ENCODE measurements at places on chromosomes 6 and 20. TPM values are rescaled to one million over a fixed set of nuclear protein-coding genes. Genes with fewer than 3 reads are reported as not detected.

Gene LTB
- total RNA-seq = not detected

Gene NCOA6
- total RNA-seq = 76.0 TPM

DNA sequence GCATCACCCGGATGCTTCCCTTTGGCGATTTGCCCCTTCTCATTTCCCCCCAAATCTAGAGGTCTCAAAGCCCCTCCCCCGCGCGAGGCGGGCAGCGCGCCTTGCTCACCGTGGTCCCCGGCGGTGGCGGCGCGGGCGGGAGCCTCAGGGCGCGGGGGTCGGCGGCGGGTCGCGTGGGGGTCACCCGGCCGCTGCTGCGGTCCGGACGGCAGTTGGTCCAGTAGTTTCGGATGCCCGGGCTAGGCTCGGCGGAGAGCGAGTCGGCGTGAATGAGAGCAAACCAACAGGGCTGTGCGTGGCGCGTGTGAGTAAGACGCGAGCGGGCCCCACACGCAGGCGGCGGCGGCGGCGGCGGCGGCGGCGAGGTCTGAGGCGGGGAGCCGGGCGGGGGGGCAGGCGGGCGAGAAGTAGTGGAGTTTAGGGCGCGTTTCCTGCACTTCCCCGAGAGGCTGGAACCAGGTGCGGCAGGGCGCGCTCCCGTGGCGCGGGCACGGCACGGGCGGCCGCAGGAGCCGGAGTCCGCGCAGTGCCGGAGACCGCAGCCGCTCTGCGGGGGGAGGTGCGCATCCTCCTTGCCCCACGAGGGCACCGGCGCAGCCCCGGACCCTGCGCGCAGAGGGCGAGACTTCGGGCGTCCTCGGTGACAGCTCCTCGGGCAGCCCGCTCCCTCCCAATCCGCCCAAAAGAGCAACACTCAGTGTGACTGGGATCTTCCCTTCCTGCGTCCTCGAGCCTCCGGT lies 567 bp downstream of the HS3ST5 start:
- peak; percentile 6 for DNase-seq

GRCh38 chr20:56458206-56458821 lies 10.1 kb upstream of the RTF2 start:
- DNase-seq = no peak

DNA sequence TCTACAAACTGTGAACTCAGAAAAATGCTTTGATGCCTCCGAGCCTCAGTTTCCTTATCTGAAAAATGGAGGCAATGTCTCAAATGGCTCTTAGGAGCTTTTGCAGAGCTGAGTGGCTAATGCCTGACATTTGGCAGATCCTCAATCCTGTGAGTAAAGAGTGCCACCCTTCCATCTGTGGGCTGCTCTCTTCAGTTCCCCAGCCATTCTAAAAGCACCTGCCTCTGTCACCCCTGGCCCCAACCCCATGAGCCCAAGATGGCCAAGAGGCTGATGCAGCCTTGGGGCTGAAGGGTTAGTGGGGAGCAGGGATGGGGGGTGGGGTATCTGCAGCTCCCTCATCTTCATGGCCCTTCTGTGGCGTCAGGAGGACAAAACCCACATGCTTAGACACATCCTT lies 14.5 kb upstream of the GUCA1A start:
- no peak for DNase-seq

DNA sequence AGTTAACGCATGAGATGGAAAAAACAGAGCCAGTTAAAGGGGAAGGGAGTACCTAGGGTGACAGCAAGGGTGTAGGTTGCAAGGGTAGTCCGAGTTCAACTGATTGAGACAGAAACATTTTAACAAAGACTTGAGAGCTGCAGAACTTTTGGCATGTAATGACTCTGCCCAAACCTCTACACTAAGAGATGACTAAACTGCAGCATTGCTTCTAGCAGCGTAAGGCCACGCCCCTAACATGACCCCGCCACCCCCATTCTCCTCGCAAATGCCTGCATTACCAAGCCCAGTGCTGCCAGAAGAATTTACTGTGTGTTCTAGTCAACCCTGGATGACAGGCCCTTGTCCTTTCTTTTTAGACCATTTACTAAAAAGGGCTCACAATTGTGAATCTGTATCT lies 6.3 kb upstream of the HINT3 start:
- no peak for DNase-seq

- no peak for DNase-seq
Measured at GRCh38 chr20:43300901-43301300, 111.2 kb upstream of the PTPRT start.

GRCh38 chr20:46696791-46697279 lies 7.6 kb upstream of the TP53RK start:
- no peak for DNase-seq

DNA sequence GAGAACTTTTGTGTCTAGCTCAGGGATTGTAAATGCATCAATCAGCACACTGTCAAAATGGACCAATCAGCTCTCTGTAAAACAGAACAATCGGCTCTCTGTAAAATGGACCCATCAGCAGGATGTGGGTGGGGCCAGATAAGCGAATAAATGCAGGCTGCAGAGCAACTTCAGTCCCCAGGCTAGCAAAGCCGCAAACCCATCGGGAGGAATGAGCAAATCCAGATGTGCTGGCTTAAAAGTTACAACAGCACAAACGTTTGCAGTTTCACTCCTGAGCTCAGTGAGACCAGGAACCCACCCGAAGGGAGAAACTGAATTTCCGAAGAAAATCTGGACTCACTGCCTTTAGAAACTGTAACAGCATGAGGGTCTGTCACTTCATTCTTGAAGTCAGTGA lies 21.9 kb upstream of the MBOAT1 start:
- no peak for DNase-seq

DNA sequence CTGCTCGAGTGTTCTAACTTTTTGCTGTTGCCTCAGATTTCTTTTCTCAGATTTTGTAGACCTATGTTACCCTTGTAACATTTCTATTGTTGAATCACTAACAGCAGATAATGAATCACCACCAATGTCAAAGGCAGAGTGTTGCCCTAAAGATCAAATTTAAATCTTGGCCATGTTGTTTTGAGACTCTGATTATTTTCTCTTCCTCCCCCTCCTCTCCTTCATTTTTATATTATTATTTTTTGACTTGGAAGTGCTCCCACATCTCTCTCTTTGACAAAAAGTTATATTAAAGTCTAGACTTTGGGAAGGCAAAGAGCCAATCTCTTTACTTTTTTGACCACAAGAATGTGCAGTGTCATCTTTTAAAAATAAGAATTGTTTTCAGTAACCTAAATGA lies 422.7 kb downstream of the NKAIN2 start:
- no peak for DNase-seq

DNA sequence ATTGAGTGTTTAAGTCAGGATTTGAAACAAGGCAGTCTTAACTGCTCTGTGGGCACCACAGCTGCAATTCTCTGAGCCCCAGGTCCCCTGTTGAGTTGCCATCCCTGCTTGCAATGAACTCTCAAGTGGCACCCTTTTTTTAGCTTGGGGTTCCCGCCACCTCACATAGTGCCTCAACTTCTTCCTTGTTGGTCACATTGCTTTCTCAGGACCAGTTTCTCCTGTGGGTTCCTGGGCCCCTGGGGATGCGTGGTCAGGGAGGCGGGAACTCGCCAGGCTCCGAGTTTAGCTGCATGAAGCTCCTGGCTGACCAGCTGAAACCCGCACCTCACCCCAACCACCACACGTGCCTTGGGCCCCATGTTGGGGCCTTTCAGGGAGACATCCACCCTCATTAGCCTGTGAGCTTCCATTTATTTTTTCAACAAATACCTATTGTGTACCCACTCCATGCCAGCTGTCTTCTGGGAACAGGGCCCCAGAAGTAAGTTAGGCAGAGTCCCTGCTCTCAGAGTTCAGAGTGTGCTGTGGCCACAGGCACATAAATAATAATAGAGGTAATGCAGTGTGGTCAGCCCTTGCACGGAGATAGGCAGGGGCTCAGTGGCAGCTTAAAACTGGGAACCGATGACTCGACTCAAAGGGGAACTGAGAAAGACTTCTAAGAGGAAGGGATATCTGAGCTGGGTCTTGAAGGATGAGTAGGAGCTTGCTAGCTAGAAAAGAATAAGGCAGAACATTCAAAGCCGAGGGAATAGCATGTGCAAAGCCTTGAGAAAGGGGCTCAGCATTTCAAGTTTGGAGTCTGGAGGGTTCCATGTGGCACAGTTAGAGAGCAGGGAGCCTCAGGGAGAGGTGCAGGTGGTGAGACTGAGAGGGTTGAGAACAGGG lies 33.9 kb upstream of the FAM83D start:
- DNase-seq = no peak

GRCh38 chr6:50264995-50265571 lies 215.4 kb upstream of the DEFB112 start:
- DNase-seq = no peak

DNA sequence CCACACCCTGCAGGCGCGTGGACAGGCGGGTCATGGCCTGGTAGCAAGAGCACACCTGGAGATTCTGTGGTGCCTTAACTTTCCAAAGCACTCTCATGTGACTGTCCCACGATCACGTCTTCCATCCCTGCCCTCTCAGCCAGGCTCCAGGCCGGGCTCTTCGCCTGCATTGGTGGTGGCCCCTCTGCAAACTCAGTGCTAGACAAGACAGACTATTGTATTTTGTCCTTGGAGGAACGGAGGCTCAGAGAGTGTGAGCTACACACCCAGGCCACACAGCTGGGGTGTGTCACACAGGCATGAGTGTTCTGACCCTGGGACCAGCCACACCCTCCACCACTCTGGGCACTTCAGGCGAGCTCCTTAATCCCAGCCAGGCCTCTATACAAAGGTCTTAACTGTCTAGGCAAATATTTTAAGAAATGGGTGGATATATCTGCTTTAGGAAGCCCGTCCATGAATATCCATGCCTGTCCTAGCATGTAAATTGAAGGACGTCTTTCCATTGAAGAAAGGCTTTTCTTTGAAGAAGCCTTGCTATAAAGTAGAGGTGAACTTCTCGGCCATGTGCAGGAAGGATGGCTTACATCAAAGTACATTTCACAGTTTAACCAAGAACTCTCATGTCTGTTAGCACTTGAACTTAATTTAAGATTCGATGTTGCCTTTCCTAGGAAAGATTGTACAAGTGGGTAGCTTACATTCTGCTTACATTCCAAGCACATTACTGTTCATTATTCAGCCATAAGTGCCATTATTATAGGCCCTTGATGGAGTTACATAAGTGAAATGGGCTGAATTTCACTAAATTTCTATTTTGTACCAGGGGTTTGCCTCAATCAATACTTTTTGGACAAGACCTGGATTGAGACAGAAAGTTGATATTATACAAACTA lies 263.9 kb downstream of the DLL1 start:
- DNase-seq = no peak

DNA sequence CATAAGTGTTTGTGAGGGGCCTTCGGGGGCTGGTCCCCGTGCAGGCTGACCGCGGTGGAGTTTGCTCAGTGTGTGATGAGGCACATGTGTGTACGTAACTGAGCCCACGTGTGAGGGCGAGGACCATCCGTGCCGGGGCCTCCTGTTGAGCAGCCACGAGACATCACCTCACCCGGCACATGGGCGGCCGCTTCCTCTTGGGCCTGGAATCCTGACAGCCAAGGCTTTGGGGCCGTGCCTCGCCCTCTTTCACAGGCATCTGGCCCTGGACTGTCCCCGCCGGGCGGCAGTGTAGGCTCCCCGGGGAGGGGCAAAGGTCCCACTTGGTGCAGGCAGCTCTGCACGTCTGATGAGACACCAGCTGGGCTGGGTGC lies 202.3 kb downstream of the DLL1 start:
- DNase-seq = no peak
